ENCODE measurements at places on chromosomes 3 and 15. TPM values are rescaled to one million over a fixed set of nuclear protein-coding genes. Genes with fewer than 3 reads are reported as not detected.

SLC12A1 gene
- 2.1 TPM for total RNA-seq

CADM2 gene
- 137 TPM for total RNA-seq

CYP8B1 gene
- total RNA-seq = not detected

CCR3 gene
- total RNA-seq = not detected

SUCNR1 gene
- not detected for total RNA-seq

RTP1 gene
- total RNA-seq = not detected

SEMA3G gene
- total RNA-seq = 9.6 TPM

LEKR1 gene
- total RNA-seq = 4.5 TPM

CHRM5 gene
- 6.8 TPM for total RNA-seq

TRAT1 gene
- 0.82 TPM for total RNA-seq

TTLL3 gene
- total RNA-seq = 115 TPM

GATM gene
- 49.4 TPM for total RNA-seq

NUDT16 gene
- 18.6 TPM for total RNA-seq

EID1 gene
- total RNA-seq = 310 TPM

FGD5 gene
- 17.3 TPM for total RNA-seq

LTF gene
- 52.9 TPM for total RNA-seq

MITF gene
- 38.3 TPM for total RNA-seq

EPHB1 gene
- total RNA-seq = 8.7 TPM

JMJD7 gene
- total RNA-seq = 15.9 TPM

ST8SIA2 gene
- 18.9 TPM for total RNA-seq

FAM81A gene
- total RNA-seq = 4.2 TPM

CASR gene
- total RNA-seq = 0.05 TPM

RETNLB gene
- total RNA-seq = not detected

CCDC39 gene
- total RNA-seq = 0.66 TPM

CP gene
- 47.8 TPM for total RNA-seq

NKTR gene
- 337 TPM for total RNA-seq

C2CD4A gene
- not detected for total RNA-seq

CORO2B gene
- 43.0 TPM for total RNA-seq

FANCD2OS gene
- total RNA-seq = not detected

ASB14 gene
- 0.33 TPM for total RNA-seq

TSC22D2 gene
- 40.0 TPM for total RNA-seq

C3orf20 gene
- 0.22 TPM for total RNA-seq

IL12A gene
- not detected for total RNA-seq

PDZRN3 gene
- total RNA-seq = 72.3 TPM

ROBO2 gene
- total RNA-seq = 132 TPM

FETUB gene
- not detected for total RNA-seq

STAB1 gene
- 53.9 TPM for total RNA-seq

OR5K2 gene
- not detected for total RNA-seq

GPR156 gene
- total RNA-seq = 3.8 TPM

TM4SF4 gene
- not detected for total RNA-seq

NDN gene
- 145 TPM for total RNA-seq

ADGRG7 gene
- 0.22 TPM for total RNA-seq

SLCO2A1 gene
- 1.3 TPM for total RNA-seq

KNG1 gene
- not detected for total RNA-seq

IL17RE gene
- total RNA-seq = 0.71 TPM

SLC6A11 gene
- total RNA-seq = 10.4 TPM

ENTPD3 gene
- total RNA-seq = 1.7 TPM

FAM240A gene
- not detected for total RNA-seq

SLC28A2 gene
- total RNA-seq = not detected

TRPM1 gene
- 52.6 TPM for total RNA-seq

VIPR1 gene
- 3.7 TPM for total RNA-seq

TMEM207 gene
- not detected for total RNA-seq
